ENCODE measurements at places on chromosomes 1 and 21.
A peak's percentile ranks its signal among the peaks of the same experiment; 100 is the strongest.

GRCh38 chr1:185917646-185918045 lies 183.5 kb downstream of the HMCN1 start:
- DNase-seq: no peak

DNA sequence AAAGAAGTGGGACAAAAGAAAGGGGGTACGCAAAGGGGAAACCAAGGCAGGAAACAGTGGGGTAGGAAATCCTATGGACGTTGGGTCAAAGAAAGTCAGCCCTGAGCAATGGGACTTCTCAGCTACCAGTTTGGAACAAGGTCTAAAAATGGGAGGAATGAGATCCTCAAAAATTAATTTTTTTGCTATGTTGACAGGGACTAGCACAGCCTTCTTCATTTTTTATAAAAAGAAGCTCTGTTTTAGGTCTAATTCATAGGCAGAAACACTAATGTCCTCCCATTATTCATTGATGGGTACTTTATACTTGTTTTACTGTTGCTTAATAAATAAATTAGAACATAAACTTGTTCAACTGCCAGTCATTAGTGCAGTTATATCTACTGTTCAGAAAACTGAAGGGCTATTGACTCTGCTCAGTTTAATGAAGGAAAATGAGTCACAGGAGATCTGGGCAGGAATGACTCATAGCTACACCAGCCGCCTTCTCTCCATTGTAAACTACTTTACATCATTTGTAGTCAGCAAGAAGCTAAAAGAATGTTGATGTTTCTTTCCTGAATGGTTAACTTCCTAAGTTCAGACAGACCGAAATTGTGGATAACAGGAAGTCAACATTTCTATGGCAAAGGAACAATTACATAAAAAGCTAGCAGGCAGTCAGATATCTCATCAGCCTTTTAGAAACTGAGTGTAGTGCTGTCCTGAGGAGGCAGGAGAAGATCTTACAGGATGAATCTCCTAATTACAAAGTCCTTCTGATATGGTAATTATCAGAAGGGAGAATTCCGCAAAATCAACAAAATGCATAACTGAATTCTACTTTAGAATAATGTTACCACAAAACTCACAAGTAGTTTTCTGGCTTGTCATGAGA lies 356.4 kb upstream of the PKN2 start:
- peak; percentile 54 for DNase-seq

GRCh38 chr1:41483001-41483850 lies 1.3 kb downstream of the EDN2 start:
- no peak for DNase-seq

DNA sequence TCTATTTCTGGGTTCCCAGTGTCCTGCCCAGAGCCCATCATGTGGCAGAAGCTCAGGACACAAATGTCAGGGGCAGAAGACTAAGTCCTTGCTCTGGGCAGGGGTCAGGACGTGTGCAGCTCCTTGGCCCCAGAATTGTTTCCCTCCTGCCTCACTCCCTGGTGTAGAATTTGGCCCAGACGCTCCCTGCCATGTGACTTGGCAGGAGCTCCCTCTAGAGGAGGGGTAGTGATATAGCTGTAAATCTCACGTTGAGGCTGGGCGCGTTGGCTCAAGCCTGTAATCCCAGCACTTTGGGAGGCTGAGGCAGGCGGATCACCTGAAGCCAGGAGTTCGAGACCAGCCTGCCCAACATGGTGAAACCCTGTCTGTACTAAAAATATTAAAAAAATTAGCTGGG lies 91.2 kb downstream of the UBIAD1 start:
- DNase-seq: no peak

DNA sequence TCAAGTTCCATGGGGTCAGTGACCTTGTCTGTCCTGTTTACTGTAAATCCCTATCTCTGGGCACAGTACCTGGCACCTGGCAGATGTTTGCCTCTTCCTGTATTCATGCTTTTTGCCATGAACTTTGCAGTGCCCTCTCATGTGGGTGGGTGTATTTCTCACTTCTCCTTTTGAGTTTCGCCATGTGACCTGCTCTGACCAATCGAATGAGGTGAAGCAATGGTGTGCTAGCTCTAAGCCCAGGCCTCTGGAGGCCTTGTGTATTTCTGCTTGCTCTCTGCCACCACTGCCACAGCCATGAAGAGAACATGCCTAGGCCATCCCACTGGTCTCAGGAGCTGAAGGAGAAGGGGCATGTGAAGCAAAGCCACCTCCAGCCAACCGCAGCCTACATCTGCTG lies 185.5 kb upstream of the ZC3H12A start:
- DNase-seq: no peak

DNA sequence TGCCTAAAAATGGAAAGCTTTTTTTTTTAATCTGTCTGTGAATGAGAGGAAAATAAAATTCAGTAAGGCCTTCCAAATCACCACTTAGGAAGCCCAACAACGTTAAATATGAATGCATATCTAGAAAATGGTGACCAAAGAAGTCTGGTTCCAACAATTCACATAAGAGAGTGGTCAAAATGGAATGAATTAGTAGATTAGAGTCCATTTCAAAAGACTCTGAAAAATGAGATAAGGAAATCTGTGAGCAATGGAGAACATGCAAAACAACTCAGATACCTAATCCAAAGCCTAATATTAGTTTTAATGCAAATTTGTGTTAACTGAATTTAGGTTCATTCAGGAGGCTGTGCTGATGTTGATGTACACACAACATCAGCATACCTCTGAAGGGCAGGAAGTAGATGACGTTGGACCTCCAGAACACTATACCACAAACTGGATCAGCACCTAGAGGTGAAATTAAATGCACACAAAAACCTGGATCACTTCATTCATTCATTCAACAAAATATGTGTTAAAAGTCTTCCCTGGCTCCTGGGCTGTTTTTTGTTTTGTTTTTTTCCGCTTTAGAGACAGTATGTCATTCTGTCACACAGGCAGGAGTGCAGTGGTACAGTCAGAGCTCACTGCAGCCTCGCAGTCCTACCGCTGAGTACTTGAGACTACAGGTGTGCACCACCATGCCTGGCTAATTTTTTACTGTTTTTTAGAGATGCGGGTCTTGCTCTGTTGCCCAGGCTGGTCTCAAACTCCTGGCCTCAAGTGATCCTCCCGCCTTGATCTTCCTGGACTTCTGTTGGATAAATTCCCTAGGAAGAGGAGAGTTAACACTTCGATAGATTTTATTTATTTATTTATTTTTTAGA lies 4.9 kb upstream of the BRWD1 start:
- DNase-seq: no peak

GRCh38 chr1:186082235-186082937 lies 292.7 kb downstream of the TPR start:
- peak; percentile 54 for DNase-seq

GRCh38 chr1:230341162-230341546 lies 85.0 kb downstream of the PGBD5 start:
- DNase-seq: no peak

- DNase-seq: no peak
Measured at GRCh38 chr1:8825985-8826481, 8.6 kb upstream of the RERE start.

DNA sequence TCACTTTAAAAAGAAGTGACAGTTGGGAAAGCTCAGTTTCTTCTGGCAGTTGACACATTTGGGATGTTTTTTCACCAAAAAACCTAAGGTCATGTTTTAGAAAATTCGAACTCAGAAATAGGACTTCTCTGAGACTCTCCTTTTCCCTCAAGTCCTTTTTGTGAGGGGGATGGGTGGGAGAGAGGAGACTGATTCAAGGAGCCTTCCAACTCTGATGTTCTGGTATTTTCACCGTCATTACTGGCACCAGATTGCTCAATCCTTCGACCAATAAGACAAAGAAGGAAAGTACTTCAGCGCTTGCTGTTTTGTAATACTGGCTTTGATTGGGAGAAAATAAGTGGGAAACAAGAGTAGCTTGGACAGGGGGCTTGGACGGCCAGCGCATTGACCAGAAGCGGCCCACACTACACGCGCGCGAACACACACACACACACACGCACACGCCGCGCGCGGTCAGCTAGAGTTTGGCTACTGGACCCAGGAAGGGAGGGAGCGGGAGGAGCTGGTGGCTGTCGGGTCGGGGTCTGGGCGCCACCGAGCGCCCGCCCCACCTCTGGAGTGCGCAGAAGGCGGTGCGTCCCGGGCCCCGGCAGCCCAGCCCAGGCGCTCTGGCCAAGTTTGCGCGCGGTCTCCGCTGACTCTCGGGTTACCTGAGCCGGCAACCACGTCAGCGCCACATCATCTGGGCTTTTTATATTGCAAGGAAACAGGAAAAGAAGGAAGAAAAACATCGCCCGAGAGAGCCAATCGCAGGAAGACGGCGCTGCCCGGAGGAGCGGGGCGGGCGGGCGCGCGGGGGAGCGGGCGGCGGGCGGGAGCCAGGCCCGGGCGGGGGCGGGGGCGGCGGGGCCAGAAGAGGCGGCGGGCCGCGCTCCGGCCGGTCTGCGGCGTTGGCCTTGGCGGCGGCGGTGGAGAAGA lies at the start of gene KCNK1:
TSS of gene KCNK1 (plus strand) at position 855 of the 921 bp plus-strand sequence. CDS start at position 921, 66 bp downstream.
- no peak for DNase-seq

All from HS-27A (cell line).